Choroid plexus epithelial cell (primary cell): ENCODE measurements at places on chromosomes 12 and 14.

- no peak for DNase-seq
Measured at GRCh38 chr12:115763982-115764621, 513.4 kb downstream of the MED13L start.

DNA sequence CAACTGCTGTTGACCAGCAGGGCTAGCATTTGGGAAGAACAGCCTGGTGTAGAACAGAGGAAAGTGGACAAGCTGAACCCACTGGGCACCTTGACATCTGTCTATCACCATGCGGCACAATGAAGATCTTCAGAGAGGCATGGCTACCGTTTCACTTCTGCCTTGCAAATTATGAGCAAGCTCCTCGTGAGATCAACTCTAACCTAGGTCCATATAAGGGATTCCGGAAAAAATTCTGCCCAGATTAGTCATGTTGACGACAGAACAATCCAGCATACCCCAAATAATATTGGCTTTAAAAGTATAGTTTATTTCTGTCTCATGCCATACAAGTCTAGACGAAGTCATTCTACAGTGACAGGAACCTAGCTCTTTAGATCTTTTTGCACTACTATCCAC, 91.6 kb upstream of the ATF7IP start:
- no peak for DNase-seq

- DNase-seq, result peak; percentile 22
Measured at GRCh38 chr12:63308671-63309070, 157.7 kb upstream of the AVPR1A start.

- DNase-seq, result no peak
Measured at GRCh38 chr12:23684121-23684520, 265.3 kb downstream of the SOX5 start.

- no peak for DNase-seq
Measured at GRCh38 chr14:61535458-61535857, 159.9 kb upstream of the HIF1A start.

DNA sequence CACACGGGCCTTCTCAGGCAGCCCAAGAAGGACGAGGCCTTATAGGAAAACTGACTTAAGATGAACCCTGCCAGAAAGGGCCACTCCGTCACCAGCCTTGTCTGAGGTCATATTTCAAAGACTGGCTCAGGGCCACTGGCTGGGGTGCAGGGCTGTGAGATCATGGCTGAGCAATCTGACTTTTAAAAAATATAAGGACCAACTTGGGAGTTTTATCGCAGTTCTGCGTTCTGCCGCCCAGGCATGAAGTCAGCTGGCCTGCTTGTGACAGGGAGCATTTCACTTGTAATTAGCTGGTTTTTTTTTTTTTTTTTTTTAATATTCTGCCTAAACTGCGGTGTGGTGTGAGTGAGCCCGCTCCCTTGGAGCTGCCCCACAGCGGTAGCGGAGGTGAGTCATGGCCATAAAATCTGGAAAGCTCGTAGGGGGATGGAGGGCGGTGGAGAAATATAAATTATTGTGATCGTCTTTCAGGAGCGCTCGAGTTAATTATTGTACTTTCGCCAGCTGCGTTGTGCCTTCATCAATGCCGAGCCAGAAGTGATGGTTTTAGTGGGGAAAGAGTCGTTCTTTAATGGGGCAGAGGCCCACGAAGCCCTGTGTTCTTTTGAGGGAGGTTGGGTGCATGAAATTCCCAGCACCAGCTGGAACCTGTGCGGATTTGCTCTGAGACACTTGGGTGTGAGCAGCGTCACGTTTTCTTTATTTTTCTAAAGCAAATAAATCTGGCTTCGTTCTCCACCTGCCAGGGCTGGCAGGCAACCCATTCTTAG, 231.9 kb downstream of the C12orf75 start:
- DNase-seq, result peak; percentile 48

GRCh38 chr12:7486512-7486911, 17.1 kb downstream of the CD163 start:
- DNase-seq, result no peak

GRCh38 chr12:20006871-20007730, 361.2 kb upstream of the PDE3A start:
- peak; percentile 25 for DNase-seq

DNA sequence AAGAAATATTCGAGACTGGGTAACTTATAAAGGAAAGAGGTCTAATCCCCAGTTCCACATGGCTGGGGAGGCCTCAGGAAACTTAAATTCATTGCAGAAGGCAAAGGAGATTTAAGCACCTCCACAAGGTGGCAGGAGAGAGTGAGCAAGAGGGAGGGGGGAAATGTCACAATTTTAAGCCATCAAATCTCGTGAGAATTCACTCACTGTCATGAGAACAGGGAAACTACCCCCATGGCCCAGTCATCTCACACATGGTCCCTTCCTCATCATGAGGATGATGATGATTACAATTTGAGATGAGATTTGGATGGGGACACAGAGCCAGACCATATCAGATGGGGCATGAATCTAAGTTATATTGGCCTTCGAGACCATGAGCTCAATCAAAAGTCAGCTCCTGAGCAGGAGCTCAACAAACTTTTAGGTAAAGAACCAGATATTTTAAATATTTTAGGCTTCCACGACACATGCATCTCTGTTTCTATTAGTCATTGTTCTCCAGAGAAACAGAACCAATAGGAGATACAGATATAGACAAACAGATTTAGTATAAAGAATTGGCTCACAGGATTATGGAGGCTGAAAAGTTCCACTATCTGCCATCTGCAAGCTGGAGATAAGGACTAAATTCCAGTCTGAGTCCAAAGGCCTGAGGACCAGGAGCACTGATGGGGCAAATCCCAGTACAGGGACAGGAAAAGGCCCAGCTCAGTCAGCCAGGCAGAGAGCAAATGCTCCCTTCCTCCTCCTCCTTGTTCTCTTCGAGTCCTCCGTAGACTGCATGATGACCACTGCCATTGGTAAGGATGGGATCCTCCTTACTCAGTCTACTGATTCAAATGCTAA, 24.9 kb downstream of the DGLUCY start:
- peak; percentile 49 for DNase-seq

DNA sequence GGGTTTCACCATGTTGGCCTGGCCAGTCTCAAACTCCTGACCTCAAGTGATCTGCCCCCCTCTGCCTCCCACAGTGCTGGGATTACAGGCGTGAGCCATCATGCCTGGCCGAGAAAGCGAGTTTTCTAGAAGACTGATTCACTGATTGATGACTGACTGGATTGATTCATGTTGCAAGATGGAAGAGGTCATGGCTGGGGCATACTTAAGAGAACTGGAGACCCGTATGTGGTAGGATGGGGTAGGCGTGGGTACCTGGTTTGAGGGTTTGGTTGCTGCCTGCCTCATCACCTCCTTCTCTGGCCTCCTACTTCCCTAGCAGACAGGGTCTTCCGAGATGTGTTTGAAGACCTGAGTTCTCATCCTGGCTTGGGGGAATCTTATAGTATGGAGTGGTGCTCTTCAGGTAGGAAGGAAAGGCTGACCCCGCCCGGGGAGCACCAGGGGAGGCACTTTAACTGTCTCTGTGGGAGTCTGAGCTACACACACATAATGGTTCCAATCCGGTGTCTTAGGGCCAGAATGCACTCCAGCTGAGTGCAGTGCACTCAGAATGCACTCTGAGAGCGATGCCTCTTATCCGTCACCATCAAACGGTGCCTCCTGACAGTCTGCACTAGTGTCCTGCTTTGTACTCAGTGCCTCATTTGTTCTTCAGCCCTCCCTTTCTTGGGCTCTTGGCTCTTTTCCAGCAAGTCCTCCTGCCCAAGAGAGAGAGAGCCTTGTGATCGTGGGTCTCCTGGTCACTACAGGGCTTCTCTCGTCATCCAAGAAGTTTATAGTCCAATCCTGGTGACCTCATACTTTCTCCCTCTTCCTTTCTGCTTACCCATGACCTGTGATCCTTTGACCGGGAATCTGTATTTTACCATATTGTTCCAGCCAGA, 19.7 kb downstream of the PLEKHG3 start:
- DNase-seq, result no peak

GRCh38 chr14:54083549-54084239, 127.1 kb upstream of the BMP4 start:
- DNase-seq, result peak; percentile 10

- no peak for DNase-seq
Measured at GRCh38 chr12:2679068-2679815, 115.5 kb upstream of the FKBP4 start.

DNA sequence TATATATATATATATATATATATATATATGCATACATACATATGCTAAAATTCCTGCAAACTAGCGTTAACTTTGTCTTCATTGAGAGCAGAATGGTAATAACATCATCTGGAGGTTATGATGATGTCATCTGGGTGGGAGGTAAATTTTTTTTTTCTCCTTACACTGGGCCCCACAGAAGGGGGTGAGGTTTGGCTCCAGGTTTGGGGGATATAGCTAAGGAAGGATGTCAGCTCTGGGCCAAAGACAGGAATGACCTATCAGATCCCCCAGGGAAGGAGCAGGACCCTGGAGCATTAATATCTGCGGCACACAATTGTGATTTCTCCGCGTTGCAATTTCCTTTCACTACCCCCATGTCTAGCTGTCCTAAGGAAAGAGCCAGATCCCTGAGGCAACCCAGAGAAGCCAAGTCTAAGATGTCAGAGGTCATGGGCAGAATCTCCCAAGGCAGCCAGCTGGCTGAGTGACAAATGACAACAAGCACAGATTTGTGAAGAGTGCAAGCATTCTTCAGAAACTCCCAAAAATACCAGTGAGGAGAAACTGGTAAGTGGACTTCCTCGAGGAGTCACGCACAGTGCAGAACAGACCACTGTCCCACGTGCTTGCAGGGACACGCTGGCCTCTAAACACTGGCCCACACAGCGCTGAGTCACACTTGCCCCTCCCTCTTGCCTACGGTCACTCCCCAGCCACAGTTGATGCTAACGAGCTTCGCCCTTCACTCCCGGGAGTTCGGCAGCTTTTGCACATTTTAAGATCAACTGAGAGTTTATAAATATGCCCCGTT, 9.9 kb downstream of the UBC start:
- peak; percentile 89 for DNase-seq

- DNase-seq, result no peak
Measured at GRCh38 chr12:100266585-100266834, 369 bp downstream of the DEPDC4 start.

DNA sequence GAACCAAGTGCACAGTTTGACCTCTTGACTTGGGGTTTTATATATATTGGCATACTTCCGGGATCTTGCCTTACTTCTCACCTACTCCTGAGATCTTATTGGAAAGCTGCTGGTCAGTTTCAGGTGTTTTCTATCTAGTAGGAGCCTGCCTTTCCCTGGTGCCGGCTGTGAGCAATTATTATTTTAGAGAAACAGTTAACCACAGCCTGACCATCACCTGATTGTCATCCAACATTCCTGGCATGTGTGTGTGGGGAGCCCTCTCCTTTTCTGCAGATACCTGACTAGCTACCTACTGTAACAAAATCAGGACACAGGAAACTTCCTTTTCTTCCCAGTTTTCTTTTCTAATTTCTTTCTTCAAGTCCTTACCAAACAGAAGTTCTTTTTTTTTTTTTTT, 220.4 kb downstream of the ATP23 start:
- no peak for DNase-seq

DNA sequence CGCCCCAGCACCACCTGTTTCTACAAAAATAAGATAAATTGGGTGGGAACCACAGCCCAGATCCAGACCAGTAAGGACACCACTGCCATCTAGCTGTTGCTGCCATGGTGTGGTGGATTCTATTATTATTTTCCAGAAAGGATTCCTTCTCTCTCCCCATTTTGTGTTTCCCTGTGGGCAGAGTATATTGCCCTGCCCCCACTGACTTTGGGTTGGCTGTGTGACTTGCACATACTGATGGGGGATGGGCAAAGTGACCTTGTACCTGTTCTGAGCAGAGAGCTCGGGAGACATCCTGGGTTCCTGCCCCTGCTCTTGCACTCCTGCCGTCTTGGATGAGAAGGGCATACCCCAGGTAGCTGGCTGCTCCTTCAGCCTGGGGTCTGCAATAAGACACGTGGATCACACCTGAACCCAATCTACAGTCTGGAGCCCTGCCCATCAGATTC, 24.3 kb downstream of the MOAP1 start:
- DNase-seq, result peak; percentile 43

DNA sequence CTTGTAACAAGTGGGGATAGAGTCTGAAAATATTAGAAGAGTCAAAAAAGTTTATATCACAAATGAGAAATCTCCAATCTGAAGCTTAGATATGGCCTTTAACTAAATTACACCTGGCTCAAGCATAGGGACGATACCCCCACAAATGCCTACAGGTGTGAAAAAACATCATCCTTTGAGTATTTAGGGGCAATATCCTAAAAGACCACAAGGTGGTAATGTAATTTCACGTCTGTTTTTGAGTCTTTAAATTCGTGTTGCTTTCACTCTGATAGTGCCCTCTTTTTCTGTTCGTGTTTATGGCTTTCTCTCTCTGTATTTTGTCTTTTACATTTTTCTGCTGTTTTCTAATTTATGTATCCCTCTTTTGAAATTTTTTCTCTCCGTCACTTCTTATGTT, 84.3 kb downstream of the ETNK1 start:
- DNase-seq, result peak; percentile 58

- no peak for DNase-seq
Measured at GRCh38 chr12:128361400-128361995, 94.5 kb downstream of the TMEM132C start.

- peak; percentile 97 for DNase-seq
Measured at GRCh38 chr12:85076688-85077430, 40.7 kb downstream of the LRRIQ1 start.

GRCh38 chr14:49946320-49947141, 53.6 kb downstream of the ARF6 start:
- peak; percentile 92 for DNase-seq

DNA sequence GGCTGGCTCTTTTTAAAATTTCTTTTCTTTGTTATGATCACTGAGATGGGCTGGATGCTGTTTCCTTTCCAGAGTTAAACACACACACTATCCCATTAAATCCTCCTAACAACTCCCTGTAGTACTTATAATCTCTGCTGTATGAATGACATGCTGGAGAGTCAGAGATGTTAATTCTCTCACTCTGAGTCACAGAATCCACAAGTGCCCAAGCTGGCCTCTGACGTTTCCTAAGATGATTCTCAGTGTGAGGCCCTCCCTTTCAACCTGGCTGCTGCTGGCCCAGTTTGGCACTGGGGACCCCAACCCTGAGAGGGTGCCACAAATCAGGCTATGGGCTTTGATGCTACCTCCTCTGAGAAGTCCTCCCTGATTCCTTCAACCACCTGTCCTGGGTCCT, 5.4 kb downstream of the NOS1 start:
- DNase-seq, result no peak

- no peak for DNase-seq
Measured at GRCh38 chr12:117277875-117278274, 83.6 kb downstream of the NOS1 start.

- DNase-seq, result no peak
Measured at GRCh38 chr12:1533205-1533601, 61.2 kb downstream of the FBXL14 start.

DNA sequence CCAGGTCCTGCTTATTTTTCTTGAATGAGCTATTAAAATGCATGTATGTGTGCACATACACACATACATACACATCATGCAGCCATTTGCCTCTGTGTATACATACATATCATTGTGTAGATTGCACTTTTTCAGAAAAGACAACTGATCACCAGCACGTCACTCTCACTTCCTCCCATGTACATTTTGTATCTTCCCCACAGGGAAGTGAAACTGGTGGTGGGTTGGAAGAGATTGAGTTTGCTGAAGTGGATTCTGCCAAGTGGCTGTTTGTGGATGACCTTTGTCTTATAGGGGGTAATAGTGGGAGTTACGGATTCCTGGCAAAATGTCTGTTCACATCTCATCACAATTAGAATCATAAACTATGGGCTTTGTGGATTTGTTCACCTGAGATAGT, 448.6 kb downstream of the RAD51B start:
- DNase-seq, result no peak
